Temporal lobe (tissue), 4 donors: ENCODE measurements at places on chromosomes 7 and 10. TPM values are rescaled to one million over a fixed set of nuclear protein-coding genes. Genes with fewer than 3 reads are reported as not detected.

SNCG gene
- total RNA-seq, result 0.98 TPM

UNCX gene
- total RNA-seq, result not detected

NANOS1 gene
- 5.2 TPM for total RNA-seq

SFMBT2 gene
- 10.1 TPM for total RNA-seq

PPP1R17 gene
- total RNA-seq, result 3.0 TPM

THSD7A gene
- total RNA-seq, result 30.5 TPM

DPCD gene
- 13.3 TPM for total RNA-seq
